ENCODE measurements at places on chromosomes 6 and 20.

GRCh38 chr6:161802231-161802630, 528.4 kb upstream of the AGPAT4 start:
- no peak for DNase-seq
- no peaks in the 10 kb centered on the region for H3K27me3 ChIP-seq
- H3K4me3 ChIP-seq: no peak overlapping the region
- no peak overlapping the region for H3K27ac ChIP-seq
- no peaks in the 10 kb centered on the region for H3K36me3 ChIP-seq

DNA sequence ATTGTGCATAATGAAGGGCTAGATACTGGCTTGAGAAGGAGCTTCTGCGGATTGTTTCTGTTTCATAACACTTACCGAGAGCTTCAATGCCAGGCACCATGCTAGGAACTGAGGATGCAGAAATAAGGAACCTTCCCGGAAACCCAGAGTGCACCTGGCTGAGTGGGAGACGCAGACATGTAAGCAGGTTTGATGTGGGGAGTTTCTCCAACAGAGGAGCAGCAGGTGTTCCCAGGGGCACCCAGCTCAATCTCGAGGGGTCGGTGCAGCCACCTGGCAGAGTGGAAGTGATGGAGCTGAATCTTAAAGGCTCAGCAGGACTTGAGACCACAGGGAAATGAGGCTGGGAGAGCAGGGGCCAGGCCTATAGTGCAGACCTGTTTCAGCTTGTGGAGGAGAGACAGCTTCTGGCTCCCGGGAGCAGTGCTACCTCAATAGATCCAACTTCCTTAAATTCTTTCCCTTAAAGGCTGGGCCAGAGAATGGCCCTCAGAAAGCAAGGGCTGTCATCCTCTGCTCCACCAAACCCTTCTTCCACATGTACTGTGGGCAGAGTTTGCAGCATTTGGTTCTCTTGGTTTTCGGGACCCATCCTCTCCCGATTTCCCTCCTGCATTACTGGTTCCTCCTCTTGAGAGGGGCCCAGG, 27.8 kb upstream of the SRC start:
- H3K4me1 ChIP-seq: peaks cover 37% of the 10 kb centered on the region
- H3K27me3 ChIP-seq: no peaks in the 10 kb centered on the region
- no peaks in the 10 kb centered on the region for H3K36me3 ChIP-seq
- no peak overlapping the region for H3K4me3 ChIP-seq
- DNase-seq: no peak

DNA sequence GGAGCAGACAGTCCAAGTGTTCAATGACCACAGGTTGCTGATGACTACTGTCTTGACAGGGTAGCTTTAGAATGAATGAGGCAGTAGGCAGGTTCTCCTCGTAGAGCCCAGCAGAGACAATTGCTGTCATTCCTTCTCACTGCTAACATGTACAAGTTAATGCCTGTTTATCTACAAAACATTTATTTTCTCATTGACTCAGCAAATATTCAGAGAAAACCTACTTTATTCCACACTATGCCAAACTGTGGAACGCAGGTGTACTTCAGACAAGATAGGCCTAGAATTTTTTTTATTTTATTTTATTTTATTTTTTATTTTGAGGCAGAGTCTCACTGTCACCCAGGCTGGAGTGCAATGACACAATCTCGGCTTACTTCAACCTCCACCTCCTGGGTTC, 50.8 kb downstream of the ARHGAP18 start:
- peaks cover 15% of the 10 kb centered on the region for H3K4me1 ChIP-seq
- no peak overlapping the region for H3K27ac ChIP-seq
- no peak for DNase-seq

GRCh38 chr20:46898423-46898822, 3.8 kb downstream of the EYA2 start:
- no peak overlapping the region for H3K27ac ChIP-seq
- no peaks in the 10 kb centered on the region for H3K4me1 ChIP-seq
- no peaks in the 10 kb centered on the region for H3K36me3 ChIP-seq
- H3K4me3 ChIP-seq: no peak overlapping the region
- H3K27me3 ChIP-seq: peaks cover 37% of the 10 kb centered on the region

DNA sequence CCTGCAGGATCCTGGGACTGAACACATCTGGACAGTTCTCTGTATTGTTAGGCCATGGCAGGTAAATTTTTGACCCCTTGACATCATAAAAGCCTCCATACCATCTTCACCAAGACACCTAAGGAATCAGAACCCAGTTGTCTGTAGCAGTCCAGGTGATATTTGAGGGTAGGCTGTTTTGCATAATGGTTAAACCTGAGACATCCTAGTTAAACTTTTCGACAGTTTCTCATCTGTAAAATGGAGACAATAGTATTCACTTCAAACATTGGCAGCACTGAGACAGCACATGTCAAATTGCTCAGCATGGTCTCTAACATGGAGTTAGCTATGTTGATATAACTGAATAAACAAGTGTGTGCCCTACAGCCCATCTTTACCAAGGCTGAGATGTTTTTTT, 24.8 kb downstream of the C6orf62 start:
- no peak overlapping the region for H3K4me3 ChIP-seq
- no peak overlapping the region for H3K27ac ChIP-seq
- no peaks in the 10 kb centered on the region for H3K27me3 ChIP-seq
- H3K36me3 ChIP-seq: no peaks in the 10 kb centered on the region

DNA sequence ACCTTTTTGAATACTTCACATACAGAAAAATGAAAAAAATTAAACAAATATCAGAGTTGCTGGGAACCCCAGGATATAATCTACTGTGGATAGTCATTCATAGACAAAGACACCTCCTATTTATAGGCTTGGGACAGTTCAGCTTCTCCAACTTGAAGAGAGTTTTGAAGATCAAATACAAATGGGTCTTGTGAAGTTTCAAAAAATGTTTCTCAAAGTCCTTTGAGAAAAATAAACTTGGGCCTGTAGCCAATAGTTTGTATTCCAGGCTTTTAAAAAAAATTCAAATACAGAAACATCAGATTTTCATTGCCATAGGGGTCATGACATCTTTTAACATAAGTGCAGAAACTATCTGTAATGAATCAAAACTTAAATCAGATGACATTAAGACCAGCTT, 334.8 kb downstream of the LAMA2 start:
- H3K4me1 ChIP-seq: no peaks in the 10 kb centered on the region
- DNase-seq: no peak

GRCh38 chr6:135935941-135936601, 84.6 kb downstream of the PDE7B start:
- H3K36me3 ChIP-seq: no peaks in the 10 kb centered on the region
- no peak for DNase-seq
- H3K4me3 ChIP-seq: no peak overlapping the region
- H3K27me3 ChIP-seq: no peaks in the 10 kb centered on the region

DNA sequence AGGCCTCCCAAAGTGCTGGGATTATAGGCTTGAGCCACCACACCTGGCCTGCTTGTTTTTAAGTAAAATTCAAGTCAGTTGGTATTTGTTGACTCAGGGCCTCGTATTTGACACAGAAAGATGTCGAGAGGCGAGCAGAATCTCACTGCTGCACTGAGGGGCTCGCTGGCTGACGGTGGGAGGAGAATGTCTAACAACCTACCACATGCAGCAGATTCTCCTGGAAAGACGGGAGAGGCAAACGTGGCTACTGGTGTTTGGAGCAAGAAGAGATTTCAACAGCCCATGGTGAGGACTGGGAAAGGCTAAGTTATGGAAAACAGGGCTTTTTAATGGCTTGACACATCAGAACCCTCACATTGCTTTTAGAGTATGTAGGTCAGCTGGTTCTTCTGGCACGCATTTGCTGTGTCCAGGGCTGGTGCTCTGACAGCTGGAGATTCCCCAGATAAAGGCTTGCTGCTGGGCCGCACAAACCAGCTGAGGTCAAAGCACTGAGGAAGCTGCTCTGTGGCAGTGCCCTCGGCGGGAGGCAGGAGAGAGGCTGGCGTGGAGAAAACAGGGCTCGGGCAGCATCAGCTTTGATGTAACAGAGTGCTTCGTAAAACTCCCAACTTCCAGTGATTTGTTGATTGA, 84.2 kb upstream of the FRMD1 start:
- no peaks in the 10 kb centered on the region for H3K36me3 ChIP-seq
- DNase-seq: no peak
- H3K27ac ChIP-seq: no peak overlapping the region
- peaks cover 9% of the 10 kb centered on the region for H3K27me3 ChIP-seq
- no peak overlapping the region for H3K4me3 ChIP-seq

DNA sequence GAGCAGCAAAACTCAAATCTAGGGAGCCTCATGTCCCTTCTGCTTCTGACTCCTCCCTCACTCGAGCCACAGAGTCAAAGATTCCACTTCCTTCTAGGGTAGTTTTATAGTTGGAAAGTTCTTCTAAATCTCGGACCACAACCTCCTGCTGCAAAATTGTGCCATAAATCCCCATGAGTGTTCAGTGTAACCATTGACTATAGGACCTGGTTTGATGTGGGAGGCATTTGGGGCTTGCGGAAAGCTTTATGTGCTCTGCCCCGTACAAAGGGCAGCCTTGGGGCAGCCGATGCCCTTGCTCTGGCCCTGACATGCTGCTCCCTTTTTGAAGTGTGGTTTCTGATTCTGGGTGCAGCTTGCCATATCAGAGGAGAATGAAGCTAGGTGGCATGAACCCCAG, 43.6 kb upstream of the IER3 start:
- peak; percentile 80 for DNase-seq
- peaks cover 44% of the 10 kb centered on the region for H3K4me1 ChIP-seq
- no peaks in the 10 kb centered on the region for H3K36me3 ChIP-seq
- H3K27ac ChIP-seq: no peak overlapping the region
- H3K27me3 ChIP-seq: no peaks in the 10 kb centered on the region
- H3K4me3 ChIP-seq: peak overlapping the region; percentile 38

DNA sequence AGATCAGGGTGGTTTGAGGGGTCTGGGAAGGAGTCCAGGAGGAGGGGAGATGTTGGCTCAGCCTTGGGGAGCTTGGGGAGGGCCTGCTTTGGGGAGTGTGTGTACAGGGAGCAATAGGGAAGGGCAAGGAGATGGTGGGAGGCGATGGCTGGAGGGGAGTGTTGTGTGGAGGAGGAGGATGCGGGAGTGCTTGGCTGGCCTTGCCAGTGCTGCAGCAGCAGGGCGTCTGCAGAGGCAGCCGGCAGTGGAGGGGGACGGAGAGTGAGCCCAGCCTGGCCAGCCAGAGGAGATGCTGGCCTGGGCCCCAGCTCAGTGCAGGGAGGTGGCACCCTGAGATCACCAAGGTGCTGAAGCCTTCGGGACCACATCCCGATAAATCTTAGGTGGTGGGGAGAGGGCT, 3.9 kb downstream of the IP6K3 start:
- no peaks in the 10 kb centered on the region for H3K36me3 ChIP-seq
- peaks cover 19% of the 10 kb centered on the region for H3K27me3 ChIP-seq
- H3K4me3 ChIP-seq: no peak overlapping the region

DNA sequence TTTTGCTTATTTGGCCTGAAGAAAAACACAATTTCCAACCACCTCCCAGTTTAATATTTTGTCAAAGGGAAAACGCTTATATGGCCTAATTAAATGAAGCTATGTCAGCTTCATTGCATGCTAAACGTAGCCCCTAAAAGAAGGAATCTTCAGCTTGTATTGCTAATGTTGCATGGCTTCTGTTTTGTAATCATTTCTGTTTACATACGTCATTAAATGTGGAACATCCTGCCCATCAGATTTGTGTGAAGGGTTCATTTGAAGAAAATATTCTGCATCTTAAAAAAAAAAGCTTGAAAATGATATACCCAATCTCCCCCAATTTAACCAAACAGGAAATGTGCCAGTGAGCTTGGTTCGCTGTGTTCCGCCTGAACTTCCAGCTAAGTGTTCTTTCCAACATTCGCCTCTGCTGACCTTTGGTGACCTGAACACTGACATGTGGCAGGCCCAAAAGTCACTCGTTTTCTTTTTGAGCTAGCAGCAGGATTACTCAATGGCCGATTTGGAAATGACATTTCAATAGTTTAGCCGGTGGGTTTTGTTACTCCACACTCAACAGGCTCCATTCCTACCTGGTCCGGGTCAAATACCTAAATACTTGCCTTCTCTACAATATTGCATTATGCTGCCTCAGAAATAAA, 12.7 kb upstream of the SIRT5 start:
- H3K4me1 ChIP-seq: no peaks in the 10 kb centered on the region
- H3K27me3 ChIP-seq: peaks cover 10% of the 10 kb centered on the region
- H3K4me3 ChIP-seq: no peak overlapping the region

DNA sequence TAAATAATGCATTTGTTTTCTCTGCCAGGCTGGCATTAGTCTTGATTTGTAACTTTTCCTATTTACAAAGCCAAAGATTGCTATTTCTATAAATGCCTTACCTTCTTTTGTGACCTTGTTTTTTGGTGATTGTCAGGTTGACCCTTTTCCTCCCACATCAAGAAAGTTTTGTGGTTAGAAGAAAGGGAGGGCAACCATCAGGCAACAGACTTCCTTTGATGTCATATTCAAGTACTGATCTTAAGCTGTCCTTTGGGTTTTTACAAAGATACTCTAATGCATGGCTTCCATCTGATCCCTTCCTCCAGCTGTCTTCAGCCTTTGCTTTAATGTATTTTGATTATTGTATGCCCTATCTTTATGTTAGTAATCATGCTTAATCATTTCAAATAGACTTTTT, 23.9 kb downstream of the RNF217 start:
- DNase-seq: no peak
- no peaks in the 10 kb centered on the region for H3K36me3 ChIP-seq
- H3K27me3 ChIP-seq: peaks cover 2% of the 10 kb centered on the region
- no peak overlapping the region for H3K4me3 ChIP-seq

DNA sequence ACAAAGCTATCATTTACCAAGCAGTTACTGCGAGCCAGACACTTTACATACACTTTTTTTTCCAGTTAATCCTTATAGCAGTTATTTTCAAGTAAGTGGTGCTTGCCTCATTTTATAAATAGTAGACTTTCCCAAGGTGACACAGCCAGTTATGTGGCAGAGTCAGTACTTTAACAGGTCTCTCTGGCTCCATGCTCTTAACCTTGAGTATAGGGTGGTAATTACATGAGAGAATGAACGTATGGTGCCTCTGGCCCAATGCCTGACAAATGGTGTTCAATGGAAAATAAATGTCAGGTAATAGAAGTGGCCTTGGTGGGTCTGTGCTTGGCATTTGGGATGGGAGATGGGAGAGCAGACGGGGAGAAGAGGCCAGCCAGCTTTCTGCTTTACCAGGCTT, 316.3 kb downstream of the SLC35F1 start:
- DNase-seq: no peak
- no peaks in the 10 kb centered on the region for H3K36me3 ChIP-seq
- no peak overlapping the region for H3K27ac ChIP-seq
- no peaks in the 10 kb centered on the region for H3K4me1 ChIP-seq
- peaks cover 10% of the 10 kb centered on the region for H3K27me3 ChIP-seq

DNA sequence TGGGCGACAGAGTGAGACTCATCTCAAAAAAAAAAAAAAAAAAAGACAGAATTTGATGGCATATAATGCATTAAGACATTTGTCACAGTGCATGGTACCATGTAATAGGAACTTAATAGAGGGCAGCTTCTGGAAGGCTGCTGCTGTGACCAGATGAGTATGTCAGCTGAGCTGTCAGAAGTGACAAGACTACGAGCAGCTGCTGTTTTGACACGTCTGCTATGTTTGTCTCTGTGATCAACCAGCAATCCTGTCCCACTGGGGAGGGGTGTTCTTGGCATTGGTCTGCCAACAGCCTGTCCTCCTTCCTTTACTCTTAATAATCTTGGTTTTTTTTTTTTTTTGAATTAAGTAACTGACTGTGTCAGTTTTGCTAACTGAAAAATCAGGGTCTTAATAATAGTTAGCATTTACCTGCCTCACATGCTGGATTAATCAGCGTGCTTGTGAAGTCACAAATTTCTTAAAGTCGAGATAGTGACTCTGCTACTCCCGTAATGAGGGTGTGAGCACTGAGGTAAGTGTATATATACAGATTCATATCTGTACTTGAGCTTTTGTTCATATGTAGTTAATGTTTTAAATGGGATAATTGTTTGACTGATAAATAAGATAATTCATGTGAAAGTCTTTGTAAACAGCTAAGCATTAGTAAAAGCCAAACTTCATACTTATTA, 152.4 kb downstream of the BMP2 start:
- no peaks in the 10 kb centered on the region for H3K36me3 ChIP-seq
- no peaks in the 10 kb centered on the region for H3K27me3 ChIP-seq
- H3K4me3 ChIP-seq: no peak overlapping the region
- no peak overlapping the region for H3K27ac ChIP-seq
- no peak for DNase-seq
